ENCODE measurements at places on chromosomes 12 and 14.
A peak's percentile ranks its signal among the peaks of the same experiment; 100 is the strongest.

DNA sequence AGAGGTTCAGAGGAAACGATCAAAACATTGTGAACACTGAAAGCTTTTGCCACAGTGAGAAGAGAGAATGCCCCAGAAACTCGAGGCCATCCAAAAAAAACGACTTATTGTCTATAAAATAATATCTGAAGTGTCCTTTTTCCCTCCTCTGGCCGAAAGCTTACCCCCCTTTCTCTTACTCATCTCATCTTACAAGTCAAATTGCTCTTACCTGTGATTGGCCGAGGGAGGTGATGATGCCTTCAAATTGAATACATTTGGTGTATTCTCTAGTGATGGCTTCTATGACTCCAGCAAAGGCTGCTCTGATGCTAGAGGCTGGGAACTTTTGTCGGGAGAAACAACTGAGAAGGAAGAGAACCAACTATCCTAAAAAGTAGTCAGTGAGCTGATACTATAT lies 90.7 kb downstream of the PTCSC3 start:
- DNase-seq = no peak

DNA sequence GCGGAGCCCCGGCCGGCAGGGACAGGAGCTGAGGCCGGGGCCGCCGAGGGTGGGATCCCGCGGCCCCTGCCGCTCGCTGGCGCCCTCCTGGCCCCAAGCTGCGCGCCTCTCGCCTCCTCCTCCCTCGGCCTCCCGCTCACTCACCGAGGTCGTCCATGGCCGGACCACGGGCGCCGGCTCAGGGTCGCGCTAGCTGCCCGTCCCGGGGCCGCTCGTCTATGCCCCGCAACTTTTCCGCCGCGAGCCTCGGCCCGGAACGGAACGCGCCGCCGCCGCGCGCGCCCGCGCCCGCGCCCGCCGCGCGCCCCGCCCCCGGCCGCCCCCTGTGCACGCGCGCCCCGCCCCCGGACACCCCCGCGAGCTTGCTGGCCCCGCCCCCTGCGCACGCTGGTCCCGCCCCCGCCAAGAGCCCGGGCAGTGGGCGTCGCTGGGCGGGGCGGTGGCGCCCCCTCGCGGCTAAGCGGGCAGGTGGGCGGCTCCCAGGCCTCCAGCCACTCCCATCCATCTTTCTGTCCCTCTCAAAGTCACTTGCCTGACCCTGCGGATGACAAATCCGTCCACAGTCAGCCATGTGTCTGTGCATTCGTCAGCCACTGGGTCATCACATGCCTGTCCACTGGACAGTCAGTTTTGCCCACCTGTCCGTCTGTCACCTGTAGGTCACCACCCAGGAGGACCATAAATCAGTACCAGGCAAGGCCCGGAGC lies at the start of gene PXN:
Gene PXN (minus strand): TSS at position 258 of the 707 bp plus-strand sequence. CDS start 101 bp downstream, at position 157.
- peak; percentile 58 for DNase-seq

GRCh38 chr12:59517522-59517921 lies 78.3 kb upstream of the SLC16A7 start:
- no peak for DNase-seq

GRCh38 chr14:103382376-103382775 lies 2.8 kb upstream of the MARK3 start:
- DNase-seq = no peak

GRCh38 chr14:106586098-106586704 lies 1059.8 kb downstream of the TMEM121 start:
- DNase-seq = no peak

- DNase-seq = no peak
Observed at GRCh38 chr12:128621304-128621703, 202.5 kb downstream of the SLC15A4 start.

DNA sequence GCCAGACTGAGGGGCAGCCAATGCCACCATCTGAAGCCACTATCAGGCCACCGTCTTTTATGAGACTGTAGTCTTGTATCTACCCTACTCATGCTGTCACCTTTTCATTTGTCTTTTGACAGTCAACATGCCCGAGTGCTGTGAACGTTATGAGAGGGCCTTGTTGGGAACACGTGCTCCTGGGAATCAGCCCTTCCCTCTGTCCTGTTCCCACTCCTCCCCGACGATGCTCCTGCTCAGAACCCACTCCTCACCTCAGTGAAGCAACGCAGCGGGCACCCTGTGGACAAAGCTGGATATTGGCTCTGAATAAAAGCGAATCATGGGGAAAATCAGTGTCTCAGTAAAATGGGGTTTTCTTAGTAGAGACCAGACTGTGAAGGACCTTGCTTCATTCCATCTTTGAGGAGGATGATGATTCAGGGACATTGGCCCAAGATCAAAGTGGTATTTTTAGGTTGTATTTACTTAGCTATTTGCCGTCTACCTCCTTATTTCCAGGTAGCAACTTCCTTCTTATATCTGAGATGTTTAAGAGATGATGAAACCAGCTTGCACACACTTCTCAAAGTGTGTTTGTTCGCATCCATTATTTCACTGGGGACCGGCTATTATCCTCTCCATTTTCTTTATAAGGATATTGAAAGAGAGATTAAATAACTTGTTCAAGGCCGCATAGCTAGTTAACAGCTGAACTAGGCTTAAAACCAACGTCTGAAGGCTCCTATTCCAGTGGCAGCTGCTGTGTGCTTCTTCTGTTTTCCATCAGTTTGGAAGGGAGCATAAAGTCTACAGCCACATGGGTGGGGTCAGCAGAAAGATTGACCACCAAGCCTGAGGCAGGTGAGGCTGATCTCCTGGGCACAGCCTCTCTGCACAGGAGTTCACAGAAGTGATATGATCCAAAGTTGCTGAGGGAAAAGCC lies 43.9 kb upstream of the CTDSP2 start:
- DNase-seq = no peak

DNA sequence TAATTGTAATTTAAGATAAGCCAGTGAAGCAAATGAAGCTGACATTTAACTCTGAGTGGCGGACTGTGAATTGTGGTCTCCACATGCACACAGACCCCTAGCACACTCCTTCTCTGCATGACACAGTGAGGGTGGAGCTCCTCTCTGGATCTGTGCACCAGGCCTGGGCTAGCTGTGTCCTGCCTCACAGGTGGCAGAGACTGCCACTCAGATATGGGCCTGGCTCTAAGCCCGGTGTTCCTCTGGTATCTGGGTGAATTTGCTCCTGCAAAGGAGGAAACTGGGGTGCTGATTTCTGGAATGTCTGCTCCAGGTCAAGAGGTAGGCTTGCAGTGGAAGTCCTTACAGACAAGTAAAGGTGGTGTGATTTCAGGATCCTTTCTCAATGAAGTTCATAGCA lies 282.4 kb downstream of the FOXN3 start:
- DNase-seq = no peak

GRCh38 chr14:85058150-85058549 lies 471.8 kb upstream of the FLRT2 start:
- DNase-seq = no peak

DNA sequence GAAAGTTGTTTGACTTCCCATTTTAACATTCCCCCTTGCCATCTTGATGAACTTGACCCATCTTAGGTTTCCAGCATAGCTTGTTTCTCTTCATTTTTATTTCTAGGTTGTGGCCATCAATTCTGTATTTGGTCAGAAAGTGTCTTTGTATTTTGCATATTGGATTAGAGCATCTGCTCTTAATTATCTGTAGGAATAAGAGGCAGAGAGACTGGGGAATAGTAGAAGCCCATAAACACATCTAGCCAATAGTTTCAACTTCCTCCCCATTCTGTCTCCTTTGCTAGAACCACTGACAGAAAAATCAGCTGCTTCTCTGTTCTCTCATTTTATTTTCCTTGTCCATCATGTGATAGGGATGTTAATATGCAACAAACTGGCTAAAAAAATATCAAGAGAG lies 8.2 kb downstream of the SOCS2 start:
- no peak for DNase-seq

DNA sequence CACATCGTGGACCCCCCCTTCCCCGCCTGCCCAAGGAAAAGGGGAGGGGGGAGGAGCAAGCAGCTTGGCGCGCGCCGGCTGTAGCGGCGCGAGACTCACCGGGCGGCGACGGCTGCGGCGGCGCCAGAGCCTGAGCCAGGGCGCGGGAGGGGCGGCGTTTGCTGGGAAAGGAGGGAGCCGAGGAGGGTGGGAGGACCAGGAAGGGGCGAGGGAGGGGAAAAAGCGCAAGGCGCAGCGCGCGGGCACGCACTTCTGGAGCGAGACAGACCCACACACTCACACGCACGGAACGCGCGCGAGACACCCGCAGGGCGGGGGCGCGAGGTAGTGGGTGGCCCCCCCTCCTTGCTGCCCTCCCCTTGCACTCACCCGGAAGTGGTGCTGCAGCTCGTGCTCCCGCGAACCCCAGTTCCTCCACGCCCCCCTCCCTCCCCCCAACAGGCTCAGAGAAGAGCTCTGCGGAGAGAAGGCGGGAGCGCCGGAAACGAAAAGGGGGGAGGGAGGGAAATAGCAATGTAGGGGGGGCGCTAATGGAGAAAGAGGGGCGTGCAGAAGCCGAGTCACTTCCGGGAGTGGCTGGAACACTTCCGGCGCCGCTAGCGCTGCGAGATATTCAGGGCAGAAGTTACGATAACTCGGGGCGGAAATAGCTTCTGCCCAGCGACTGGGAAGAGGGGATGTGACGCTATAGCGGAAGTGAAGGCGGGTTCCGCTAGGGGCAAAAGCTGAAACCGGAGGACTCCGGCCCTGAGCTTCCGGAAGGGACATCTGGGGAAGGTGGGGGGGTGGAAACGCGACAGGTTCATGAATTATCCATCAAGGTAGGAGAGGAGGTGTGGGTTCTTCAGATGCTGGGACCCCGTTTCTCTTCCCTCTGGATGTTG lies at the start of gene ZNF384:
Gene ZNF384 (minus strand): TSS at position 377 of the 884 bp plus-strand sequence. CDS start 9,855 bp downstream, outside the sequence.
- peak; percentile 100 for DNase-seq

DNA sequence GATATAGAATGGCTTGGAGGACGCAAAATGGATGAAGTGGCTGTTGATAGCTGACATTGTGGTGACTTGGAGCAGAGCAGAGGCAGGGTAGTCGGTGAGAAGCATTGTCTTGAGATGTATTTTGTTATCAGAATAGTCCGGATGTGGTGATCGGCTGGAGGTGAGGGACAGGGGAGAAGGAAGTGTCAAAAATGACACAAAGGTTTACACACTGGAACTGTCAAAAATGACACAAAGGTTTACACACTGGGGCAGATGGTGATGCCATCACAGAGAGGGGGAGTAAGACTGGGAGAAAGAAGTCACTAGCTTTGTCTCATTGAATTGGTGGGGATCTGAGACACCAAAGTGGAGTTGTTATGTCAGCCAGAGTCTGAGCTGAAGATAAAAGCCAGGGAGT lies 30.1 kb downstream of the CDKL1 start:
- no peak for DNase-seq

GRCh38 chr14:104632781-104633180 lies 28.2 kb upstream of the TMEM179 start:
- no peak for DNase-seq

All from pons (tissue), 1 donor.